ENCODE measurements at places on chromosomes 7 and 10.

GRCh38 chr7:156059369-156059768, 247.1 kb upstream of the SHH start:
- no peak for DNase-seq

DNA sequence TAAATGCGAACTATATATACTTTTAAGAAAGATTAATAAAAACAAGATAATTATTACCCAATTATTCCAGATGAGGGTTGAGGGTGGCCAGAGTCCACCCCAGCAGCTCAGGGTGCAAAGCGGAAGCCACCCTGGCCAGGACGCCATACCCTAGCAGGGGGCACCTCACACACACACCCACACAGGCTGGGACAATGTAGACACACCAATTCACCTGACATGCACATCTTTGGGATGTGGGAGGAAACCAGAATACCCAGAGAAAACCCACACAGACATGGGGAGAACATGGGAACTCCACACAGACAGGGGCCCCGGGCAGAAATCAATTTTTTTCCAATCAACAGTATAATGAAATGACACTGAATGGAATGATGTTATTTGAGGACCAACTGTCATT, 86.0 kb downstream of the RTKN2 start:
- no peak for DNase-seq

DNA sequence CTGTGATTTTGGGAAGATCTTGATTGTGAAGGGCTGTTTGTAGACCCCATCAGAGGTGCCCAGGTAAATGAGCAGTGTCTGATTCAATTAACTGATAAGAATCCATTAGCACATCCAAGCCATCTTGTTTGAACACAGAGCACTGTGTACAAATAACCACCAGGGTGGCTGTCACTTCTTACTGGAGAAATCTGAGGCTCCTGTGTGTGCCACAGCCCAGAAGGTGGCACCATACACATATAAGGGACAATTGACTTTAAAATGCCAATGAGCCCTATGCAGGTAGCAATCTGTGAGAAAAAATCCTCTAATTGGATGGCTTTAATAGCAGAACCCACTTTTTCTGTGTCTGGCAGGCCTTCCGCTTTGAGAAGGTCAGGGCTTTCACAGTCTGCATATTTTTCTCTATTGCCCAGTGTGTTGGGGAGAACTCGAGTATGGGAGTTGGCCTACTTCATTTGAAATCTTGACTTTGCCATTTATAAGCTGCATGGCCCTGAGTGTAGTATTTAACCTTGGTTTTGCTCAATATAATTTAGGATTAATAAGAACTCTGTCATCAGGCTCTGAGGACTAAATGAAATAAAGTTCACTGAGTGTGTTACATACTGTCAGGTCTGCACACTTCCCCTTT, 517.4 kb downstream of the CCSER2 start:
- no peak for DNase-seq

DNA sequence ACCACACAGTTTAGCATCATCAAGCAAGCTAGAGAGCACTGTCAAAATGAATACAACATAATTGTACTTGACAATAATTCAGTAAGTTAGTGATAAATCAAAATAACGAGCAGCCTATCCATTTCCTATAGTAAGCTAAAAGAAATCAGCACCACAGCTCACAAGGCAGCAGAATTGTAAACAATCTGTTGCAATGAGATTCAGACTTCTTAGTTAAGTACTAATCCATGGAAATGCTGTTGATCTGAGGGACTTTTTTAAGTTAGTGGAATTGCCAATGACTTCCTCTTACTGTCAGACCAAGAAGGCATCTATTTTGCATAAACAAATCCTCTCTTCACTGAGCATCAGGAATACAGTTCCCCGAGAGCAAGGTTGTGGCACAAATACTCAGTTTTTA, 136.6 kb upstream of the CCDC6 start:
- no peak for DNase-seq

- DNase-seq: no peak
Observed at GRCh38 chr10:3803295-3803926, 18.4 kb upstream of the KLF6 start.

GRCh38 chr10:91115618-91116390, 104.7 kb upstream of the PCGF5 start:
- no peak for DNase-seq

GRCh38 chr7:23100697-23101096, 4.9 kb upstream of the KLHL7 start:
- no peak for DNase-seq

- DNase-seq: no peak
Observed at GRCh38 chr10:103896225-103896624, 21.8 kb downstream of the STN1 start.

- no peak for DNase-seq
Observed at GRCh38 chr10:63383141-63383540, 82.6 kb downstream of the JMJD1C start.

DNA sequence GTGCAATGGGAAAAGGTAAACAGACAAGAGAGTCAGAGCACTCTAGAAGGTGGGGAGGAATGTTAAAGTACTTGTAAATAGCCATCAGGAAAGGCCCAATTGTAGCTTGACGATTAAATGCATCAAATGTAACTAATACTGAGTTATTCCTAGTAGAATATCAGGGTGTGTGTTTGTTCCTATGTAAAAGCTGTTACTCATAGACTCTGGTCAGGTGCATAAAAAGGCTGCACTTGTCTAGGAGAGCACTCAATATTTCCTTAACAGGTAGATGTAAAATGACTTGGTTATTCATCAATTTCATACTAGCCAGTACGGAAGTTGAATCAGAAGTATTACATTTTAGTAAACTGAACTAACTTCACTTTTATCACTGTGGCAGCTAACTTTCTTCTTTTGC, 179.7 kb upstream of the AGR3 start:
- no peak for DNase-seq

GRCh38 chr7:85186083-85186520, 754 bp downstream of the SEMA3D start:
- DNase-seq: no peak

GRCh38 chr10:125149036-125149679, 11.2 kb downstream of the CTBP2 start:
- no peak for DNase-seq

GRCh38 chr10:26969145-26969926, 108.6 kb upstream of the ABI1 start:
- DNase-seq: no peak

GRCh38 chr10:634256-634655, 55.2 kb downstream of the DIP2C start:
- no peak for DNase-seq

DNA sequence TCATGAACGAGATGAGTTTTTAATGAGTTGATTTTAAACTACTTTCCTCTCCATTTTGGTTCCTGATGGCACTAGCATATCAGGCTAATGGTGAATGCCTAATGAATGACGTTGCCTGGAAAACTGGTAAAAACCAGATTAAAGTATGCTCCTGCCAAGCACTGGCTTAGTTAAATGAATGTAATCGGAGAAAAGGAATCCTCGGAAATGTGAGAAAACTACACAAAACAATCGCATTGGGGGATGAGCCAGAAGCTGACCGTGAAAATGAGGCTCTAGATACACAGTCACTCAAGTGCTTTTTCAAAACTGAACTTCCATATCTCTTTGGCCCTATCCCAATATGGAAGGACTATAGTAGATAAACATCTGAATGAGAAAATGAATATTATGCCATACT, 153.8 kb upstream of the COL1A2 start:
- DNase-seq: no peak

DNA sequence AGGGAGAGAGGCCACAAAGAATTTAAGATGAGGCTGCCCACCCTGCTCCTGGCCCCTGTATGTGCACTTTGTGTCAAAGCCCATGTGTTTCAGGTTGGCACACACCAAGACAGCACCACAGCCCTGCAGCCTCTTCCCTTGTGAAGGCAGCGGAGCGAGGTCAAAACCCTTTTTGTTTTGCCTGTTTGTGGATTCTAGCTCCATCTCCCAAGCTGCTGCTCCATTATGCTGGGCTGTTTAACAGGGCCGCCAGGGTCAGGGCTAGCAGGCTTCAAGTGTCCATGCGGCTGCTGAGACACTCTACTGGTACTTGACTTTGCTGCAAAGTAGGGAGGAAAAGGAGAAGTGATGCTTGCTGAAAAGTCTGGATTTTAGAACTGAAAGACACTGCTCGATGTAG, 142.3 kb upstream of the EFCAB10 start:
- DNase-seq: no peak

GRCh38 chr10:61301575-61301974, 151.6 kb downstream of the TMEM26 start:
- DNase-seq: no peak

- no peak for DNase-seq
Observed at GRCh38 chr10:97865488-97865887, 15.8 kb downstream of the GOLGA7B start.

- no peak for DNase-seq
Observed at GRCh38 chr10:79179164-79179956, 110.6 kb downstream of the ZMIZ1 start.

DNA sequence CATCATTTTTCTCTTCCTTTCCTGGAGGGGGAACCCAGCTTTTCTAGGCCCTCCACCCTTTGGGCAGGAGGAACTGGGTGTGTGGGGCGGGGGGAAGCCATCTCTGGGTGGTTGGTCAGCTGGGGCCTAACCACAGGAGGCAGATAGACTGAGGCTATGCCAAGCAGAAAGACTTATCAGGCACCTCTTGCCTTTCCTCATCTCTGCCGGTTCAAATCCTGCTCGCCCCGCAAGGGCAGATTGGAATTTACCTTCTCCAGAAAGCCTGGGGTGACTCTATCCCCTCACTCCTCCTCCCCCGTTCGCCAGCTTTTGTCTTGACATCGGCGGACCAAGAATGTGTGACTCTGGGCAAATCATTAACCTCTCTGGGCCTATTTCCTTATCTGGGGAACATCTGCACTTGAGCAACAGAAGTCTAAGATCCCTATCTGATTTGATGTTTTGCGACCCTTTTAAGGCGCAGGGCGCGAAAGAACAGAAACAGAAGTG, 584 bp upstream of the GARS1 start:
- DNase-seq: no peak

DNA sequence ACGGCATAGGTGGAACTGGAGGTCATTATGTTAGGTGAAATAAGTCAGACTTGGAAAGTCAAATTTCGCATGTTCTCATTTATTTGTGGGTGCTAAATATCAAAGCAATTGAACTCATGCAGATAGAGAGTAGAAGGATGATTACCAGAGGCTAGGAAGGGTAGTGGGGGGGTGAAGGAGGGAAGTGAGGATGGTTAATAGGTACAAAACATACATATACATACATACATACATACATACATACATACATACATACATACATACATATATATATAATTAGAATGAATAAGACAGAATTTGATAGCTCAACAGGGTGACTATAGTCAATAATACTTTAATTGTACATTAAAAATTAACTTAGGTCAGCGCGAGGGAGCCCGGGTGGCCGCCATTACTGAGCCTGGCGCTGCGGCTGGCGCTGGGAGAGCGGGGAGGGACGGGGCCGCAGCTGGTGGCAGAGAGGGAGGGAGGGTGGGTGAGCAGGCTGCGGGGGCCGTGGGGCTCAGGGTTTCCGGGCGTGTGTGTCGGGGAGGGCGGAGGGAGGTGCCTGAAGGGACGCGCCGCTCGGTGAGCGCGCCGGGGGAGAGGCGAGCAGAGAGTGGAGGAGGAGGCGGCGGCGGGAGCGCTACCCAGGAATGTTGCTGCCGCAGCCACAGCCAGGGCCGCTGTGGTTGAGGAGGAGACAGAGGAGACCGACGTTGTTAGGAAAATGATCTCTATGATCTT, 85.8 kb upstream of the EGFR start:
- DNase-seq: no peak

- DNase-seq: no peak
Observed at GRCh38 chr10:48714088-48714487, 29.4 kb downstream of the WDFY4 start.

DNA sequence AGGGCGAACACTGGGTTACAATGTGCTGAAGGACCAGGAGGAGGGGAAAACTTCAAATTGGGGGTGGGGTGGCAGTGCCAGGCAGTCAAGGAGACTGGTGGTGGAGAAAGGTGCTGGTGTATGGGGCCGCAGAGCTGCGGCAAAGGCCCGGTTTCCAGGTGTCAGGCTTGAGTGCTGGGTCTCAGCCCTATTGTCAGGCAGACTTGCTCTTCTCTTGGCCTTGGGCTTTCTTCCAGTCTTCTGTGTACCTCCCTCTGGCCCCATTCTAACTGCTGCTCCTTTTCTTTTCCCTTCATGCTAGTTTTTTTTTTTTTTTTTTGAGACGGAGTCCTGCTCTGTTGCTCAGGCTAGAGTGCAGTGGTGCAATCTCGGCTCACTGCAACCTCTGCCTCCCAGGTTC, 51.0 kb downstream of the POLR3A start:
- DNase-seq: no peak

- no peak for DNase-seq
Observed at GRCh38 chr7:4879396-4880081, 4.0 kb downstream of the RADIL start.

DNA sequence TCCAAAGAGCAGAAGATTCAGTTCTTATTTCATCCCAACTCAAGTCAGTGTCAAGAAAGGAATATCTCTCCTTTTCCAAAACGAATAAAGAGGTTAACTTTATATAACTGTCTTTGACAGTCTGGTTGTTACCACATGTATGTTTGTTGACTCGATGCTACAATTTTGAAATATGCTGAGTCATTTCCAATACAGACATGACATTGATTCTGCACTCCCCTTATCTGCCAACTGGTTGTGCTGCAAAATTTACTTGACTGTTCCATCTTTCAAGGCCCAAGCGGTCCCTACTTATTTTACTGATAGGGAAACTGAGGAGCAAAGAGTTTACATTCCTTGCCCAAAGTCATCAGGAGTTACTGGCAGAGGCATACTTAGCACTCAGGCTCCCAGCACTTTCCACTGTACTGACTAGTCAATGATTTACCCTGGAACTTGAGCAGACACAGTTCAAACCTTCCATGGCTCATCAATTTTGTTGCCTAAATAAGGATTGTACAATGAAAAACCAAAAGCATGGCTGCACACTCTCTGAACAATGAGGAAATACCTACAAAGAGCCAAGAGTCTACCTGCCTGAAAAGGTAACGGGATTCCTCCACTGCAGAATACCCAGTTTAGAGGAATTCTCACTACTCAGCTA, 52.8 kb downstream of the ABLIM1 start:
- DNase-seq: no peak

- no peak for DNase-seq
Observed at GRCh38 chr7:152618427-152618826, 57.5 kb downstream of the XRCC2 start.

GRCh38 chr7:42574685-42575084, 337.2 kb downstream of the C7orf25 start:
- DNase-seq: no peak

- DNase-seq: no peak
Observed at GRCh38 chr7:143490717-143491306, 13.1 kb downstream of the TAS2R41 start.

DNA sequence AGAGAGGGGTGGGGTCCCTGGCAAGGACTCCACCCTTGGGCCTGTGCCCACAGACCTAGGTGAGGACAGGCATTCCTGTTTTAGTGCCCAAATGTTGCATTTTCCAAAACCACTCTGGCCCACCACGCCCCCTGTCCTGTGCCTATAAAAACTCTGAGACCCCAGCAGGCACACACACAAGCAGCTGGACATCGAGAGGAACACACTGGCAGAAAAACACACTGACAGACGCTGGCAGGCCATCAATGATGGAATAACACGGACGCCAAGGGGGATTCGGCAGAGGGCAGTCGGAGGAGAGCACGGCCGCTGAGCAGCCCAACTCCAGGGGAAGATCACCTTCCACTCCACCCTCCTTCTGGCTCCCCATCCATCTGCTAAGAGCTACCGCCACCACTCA, 386.9 kb upstream of the AUTS2 start:
- no peak for DNase-seq

GRCh38 chr7:85111761-85112160, 75.1 kb downstream of the SEMA3D start:
- DNase-seq: no peak

All from naive thymus-derived CD8-positive, alpha-beta T cell (primary cell).